ENCODE measurements at places on chromosomes 1 and 21.
A peak's percentile ranks its signal among the peaks of the same experiment; 100 is the strongest.

DNA sequence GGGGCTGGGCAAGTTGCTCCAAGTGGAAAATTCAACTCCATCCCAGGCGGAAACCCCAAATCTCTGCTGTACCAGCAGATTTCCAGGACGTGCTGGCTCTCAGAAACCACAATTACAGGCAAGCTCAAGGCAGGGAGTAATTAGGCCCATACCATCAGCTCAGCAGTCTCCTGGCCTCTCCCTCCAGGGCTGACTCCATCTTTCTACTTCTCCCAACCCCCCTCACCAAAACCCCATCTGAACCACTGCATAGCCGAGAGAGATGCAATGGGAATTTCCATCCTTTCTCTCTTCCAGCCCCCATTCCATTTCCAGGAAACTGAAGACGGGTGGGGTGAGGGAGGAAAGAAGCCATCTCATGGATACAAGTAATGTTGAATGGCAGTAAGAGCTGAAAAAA is 41.2 kb downstream of the ARHGEF11 start:
- no peak for DNase-seq

- no peak for DNase-seq
Observed at GRCh38 chr21:42117229-42117966, 46.3 kb downstream of the UMODL1 start.

DNA sequence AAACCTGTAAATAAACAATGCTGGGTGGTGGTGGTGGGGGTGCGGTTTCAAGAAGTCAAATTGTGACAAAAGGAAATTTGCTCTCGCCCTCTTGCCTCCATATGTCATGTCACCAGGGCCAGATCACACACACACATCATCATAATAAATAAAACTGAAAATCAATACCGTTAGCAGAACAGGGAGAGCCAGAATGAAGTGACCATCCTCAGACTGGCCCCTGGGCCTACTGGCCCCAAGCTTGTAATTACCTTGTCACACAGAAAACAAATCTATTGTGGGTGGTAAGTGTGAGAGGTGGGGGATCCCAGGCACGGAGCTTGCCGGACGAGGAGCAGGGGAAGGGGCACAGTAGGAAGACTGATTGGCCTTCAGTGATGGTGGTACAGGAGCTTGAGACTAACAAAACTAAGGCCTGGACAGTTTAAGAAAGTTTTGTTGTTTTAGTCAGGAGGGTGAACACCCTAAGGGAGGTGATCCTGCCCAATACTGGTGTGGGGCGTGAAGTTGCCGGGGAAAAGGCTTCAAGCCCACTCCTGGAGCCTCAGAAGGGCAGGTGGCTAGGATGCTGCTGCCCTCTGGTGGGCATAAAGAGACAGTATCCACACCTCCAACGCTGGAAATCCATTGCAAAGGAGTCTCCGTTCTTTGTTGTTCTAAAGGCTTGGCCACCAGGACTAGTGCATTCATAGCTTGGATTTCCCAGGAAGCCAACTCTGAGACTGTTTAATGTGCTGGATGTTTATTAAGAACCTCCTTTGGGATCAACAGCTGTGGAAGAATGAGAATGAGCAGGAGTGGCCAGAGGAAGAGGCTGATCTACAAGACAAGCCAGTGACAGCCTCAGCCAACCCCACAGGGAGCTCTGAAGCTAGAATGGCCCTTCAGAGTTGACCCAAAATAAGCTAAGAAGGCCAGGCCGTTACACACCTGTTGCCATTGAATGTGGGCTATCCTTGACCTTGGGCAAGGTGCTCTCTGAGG is 8.1 kb upstream of the C1orf216 start:
- DNase-seq = peak; percentile 46

DNA sequence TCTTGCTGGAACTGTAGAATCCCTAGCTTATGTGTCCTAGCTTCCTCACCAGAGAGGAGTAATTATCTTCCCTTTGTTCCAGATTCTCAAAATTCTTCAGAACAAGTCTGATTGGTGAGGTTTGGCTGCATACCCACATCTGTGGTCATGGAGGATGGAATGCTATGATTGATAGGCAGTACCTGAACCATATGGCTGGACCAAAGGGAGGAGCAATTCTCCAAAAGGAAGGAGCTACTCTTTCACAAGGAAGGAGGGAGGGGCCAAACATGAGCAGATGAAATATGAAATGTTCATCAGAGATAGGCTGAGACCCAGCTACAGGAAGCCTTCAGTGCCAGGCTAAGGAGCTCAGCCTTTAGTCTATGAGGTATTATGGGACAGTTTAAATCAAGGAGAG is 5.0 kb upstream of the RNF19B start:
- no peak for DNase-seq

DNA sequence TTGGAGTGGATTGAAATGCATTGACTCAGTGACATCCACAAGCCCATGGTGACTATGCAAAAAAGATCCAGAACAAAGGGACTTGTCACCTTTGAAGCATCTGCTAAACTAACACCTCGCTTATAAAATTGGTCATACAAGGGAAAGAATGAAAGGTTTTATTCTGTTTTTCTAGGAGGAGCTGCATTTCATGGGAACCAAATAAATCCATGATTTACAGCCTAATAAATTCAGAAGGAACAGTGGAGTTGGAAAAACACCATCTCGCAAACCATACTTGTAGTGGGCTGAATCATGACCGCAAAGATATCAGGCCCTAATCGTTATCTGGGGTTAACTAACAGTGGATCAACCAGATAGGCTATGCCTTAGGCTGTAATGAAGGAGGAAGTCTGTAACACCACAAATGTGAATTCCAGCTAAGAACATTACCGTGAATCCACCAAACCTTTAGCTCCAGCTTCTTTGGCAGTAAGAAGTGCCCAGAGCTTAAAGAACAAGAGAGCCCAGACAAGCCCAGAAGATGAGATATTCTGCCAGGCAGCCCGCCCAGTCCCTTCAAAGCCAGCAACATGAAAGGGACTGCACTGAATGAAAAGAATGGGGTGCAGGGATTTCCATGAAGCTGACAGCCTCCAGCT is 27.4 kb downstream of the RSPH1 start:
- DNase-seq = no peak

- no peak for DNase-seq
Observed at GRCh38 chr1:113576271-113576670, 183.0 kb downstream of the PHTF1 start.

GRCh38 chr1:157241185-157241538 is 103.0 kb upstream of the ETV3 start:
- no peak for DNase-seq

DNA sequence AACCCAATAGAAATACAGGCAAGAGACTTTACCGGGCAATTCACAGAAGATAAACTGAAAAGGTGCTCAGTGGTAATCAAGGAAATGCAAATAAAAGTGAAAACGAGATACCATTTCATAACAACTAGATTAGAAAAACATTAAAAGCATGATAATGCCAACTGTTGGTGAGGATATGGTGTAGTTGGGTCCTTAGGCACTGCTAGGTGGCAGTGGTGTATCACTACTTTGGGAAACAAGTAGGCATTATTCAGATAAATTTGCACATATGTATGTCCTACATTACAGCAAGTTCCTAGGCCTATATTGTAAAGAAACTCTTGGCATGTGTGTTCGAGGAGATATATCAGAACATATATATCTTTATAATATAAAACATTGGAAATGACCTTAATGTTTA is 31.0 kb downstream of the AZIN2 start:
- DNase-seq = peak; percentile 27

DNA sequence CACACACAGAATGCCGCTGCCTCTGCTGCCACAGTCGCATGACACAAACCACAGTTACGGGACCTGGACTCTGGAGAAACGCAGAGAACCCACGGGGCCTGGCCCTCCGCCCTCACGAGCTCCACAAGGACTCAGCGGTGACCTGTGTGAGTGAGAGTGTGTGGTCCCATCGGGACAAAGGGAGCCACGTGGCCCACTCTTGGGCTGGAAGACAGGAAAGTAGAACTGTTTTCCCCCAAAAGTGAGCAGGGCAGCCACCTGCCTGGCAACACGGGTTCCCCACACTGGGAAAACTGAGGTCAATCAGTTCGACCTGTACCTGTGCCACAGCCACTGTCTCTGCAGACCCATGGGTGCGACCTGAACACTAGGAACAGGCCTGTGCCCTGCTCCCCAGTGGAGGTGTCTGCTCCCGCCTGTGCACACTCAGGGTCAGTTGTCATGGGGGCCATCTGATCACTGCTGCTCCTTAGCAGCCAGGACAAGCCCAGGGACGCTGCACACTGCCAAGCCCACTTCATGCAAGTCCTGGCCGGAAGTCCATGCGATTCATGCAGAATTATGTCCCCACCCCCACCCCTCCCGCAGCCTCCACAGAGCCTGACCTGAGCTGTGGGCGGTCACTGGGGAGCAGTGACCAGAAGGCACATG is 54.4 kb upstream of the ADARB1 start:
- no peak for DNase-seq

- DNase-seq = no peak
Observed at GRCh38 chr1:37732111-37732780, 32.7 kb downstream of the EPHA10 start.

GRCh38 chr1:221734187-221734586 is 7.7 kb downstream of the DUSP10 start:
- DNase-seq = no peak

DNA sequence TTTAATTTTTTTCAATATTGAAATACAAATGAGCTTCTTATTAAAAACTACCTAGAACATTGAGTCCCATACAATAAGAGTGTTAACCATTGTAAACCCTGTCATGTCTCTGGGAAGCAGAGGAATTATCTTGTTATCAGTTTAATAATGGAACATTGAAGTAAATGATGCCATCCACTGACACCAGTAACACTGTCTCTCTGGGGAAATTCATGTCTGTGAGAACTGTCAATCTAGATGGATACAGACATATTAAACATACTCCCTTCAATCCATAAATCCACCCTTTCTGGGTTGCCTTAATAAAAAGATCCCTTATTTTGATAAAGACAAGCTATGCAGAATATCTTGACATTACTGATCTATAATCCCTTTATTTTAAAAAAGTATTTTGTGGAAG is 503.2 kb downstream of the DPYD start:
- DNase-seq = no peak

- no peak for DNase-seq
Observed at GRCh38 chr21:45576838-45577737, 34.8 kb upstream of the SLC19A1 start.

- no peak for DNase-seq
Observed at GRCh38 chr1:191350938-191351337, 807.3 kb upstream of the RGS18 start.

GRCh38 chr1:218699865-218700264 is 354.7 kb downstream of the TGFB2 start:
- no peak for DNase-seq

DNA sequence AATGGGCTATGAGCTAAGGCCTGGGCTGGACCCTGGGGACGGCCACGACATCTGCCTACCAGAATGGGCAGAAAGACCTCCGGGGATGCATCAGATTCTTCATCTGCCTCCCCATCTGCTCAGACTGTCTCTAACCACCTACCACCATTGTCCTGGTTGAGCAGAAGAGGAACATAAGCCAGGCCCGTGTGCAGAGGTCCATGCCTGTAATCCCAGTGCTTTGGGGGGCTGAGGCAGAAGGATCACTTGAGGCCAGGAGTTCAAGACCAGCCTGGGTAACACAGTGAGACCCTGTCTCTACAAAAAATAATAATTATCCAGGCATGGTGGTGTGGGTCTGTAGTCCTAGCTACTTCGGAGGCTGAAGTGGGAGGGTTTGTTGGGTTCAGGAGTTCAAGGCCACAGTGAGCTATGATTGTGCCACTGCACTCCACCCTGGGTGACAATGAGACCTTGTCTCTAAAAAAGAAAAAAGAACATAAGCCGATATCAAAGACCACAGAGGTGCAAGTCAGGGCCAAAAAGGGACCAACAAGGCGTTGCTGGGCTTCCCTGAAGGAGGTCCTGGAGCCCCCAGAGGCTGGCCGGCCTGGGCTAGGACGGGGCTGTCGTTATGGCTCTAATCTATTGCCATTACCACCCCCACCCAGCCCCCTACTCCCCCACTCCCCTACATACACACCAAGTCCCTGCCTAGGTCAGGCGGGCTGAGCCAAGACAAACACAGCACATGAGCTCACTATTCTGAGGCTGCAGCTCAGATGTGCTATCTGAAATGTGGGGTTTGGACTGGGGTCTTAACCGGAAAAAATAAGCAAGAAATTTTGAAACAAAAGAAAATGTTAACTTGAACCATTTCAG is 239.2 kb upstream of the RAB4A start:
- no peak for DNase-seq

- DNase-seq = no peak
Observed at GRCh38 chr1:184665360-184665759, 89.3 kb downstream of the EDEM3 start.
